ENCODE measurements at places on chromosomes 12 and 14. TPM values are rescaled to one million over a fixed set of nuclear protein-coding genes. Genes with fewer than 3 reads are reported as not detected.

GRCh38 chr12:53190108-53190729 lies 9.5 kb upstream of the CSAD start:
- H3K4me3 ChIP-seq = no peak overlapping the region
- DNase-seq = peak; percentile 40
- H3K36me3 ChIP-seq = peaks cover 76% of the 10 kb centered on the region
- H3K27me3 ChIP-seq = no peaks in the 10 kb centered on the region
- H3K27ac ChIP-seq = no peak overlapping the region

DNA sequence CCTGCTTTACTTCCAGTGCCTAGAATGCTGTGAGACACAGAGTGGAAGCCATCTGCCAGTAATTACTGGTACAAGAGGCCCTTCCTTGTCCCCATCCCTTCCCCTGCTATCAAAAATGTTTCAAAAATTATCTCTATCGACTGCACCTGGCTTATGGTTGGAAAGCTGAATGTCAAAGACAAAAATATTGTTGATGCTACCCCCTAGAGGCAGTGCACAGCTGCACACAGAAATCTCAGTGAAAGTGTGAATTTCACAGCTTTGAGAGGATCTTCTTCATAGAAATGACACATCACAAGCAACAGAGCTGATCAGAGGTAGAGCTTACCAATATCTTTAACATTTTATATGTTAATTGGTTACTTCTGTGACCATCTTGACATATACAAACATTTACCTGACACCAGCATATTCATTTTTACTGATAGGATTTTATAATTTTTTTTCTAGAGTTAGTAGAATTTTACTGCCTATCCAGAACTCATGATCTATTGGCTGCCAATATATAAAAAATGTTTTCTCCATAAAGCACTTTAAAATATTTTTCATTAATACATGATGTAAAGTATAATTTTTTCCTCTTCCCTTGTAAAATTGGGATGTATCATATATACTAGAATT lies 138.0 kb downstream of the AACS start:
- H3K4me1 ChIP-seq = no peaks in the 10 kb centered on the region
- no peaks in the 10 kb centered on the region for H3K36me3 ChIP-seq
- H3K4me3 ChIP-seq = no peak overlapping the region
- no peaks in the 10 kb centered on the region for H3K27me3 ChIP-seq
- DNase-seq = no peak
- no peak overlapping the region for H3K27ac ChIP-seq

DNA sequence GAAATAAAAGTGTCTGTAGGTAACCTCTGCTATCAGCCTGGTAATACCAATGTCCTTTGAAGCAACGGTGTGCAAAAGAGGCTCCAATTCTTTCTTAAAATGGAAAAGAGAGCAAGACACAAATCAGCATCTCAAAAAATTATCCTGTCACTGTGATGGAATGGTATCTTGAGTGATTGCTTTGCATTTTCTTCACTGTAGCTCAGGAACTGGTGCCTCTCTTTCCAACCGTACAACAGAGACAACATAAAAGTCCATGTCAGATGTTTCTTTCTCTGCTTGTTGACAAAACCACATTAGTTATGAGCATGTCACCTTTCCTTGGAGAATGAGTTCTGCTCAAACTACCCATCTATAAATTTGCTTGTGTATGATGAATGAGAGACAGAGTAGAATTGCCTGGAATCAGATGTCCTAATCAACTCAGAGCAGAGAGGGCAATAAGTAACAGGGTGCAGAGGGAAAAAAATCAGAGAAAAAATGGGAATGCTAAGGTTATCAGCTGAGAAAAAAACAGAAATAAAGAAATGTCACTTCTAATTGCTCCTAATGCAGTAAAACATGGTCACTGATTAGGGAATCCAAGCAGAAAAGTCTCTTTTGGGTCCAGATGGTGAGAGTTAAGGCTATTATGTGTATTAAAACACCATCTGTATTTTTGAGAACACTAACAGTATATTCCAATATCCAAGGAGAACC lies 465.0 kb upstream of the ATP2B1 start:
- no peaks in the 10 kb centered on the region for H3K4me1 ChIP-seq
- DNase-seq = no peak
- H3K27ac ChIP-seq = no peak overlapping the region
- no peak overlapping the region for H3K4me3 ChIP-seq

- peaks cover 21% of the 10 kb centered on the region for H3K4me1 ChIP-seq
- H3K27me3 ChIP-seq = no peaks in the 10 kb centered on the region
Observed at GRCh38 chr12:46660719-46661109, 165.1 kb downstream of the SLC38A4 start.

The SLC8A3 gene
- total RNA-seq = not detected

DNA sequence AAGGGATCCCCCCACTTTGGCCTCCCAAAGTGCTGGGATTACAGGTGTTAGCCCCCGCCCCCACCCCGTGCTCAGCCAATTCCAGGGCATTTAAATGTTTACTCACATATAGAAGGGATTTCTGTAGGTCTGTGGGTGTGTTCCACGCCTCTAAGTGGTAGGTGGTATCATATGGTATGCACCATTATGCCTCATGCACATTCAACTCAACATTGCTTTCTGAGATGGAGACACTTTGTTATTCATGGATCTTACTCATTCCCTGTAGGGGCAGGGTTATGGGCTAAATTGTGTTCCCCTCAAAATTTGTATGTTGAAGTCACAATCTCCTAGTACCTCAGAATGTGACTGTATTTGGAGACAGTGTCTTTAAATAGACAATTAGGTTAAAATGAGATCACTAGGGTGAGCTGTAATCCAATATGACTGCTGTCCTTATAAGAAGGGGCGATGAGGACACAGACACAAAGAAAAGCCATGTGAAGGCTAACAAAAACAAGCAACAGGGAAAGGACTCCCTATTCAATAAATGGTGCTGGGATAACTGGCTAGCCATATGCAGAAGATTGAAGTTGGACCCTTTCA lies 200.6 kb downstream of the EFCAB11 start:
- no peak for DNase-seq
- no peaks in the 10 kb centered on the region for H3K27me3 ChIP-seq
- no peaks in the 10 kb centered on the region for H3K36me3 ChIP-seq
- no peak overlapping the region for H3K4me3 ChIP-seq
- peaks cover 15% of the 10 kb centered on the region for H3K4me1 ChIP-seq

The ALDH1L2 gene
- total RNA-seq = 0.69 TPM

- H3K4me3 ChIP-seq = no peak overlapping the region
- DNase-seq = no peak
- no peak overlapping the region for H3K27ac ChIP-seq
- no peaks in the 10 kb centered on the region for H3K27me3 ChIP-seq
- H3K4me1 ChIP-seq = peaks cover 4% of the 10 kb centered on the region
Observed at GRCh38 chr14:55077170-55078151, 26.0 kb downstream of the MAPK1IP1L start.

DNA sequence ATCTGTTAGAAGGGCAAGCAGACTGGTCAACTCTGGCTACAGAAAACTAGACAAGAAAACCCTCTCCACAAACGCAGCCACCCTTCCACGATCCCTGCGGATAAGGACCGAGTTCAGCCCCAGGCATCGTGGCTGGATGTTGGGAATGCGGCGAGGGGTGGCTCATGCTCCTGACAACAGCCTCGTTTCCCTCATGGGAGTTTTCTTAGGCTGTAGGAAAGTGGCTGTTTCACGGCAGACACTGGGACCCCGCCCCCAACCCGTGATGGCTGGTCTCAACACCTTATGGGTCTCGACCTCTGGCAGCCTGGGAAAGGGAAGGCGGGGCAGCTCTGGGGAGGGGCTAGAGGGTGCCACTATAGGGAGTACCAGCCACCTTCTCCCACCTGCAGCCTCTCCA lies 123.3 kb downstream of the RFLNA start:
- peaks cover 12% of the 10 kb centered on the region for H3K36me3 ChIP-seq
- H3K4me3 ChIP-seq = no peak overlapping the region
- H3K27me3 ChIP-seq = no peaks in the 10 kb centered on the region
- no peak for DNase-seq

The NRXN3 gene
- total RNA-seq = not detected

- peak overlapping the region; percentile 38 for H3K27ac ChIP-seq
- H3K4me3 ChIP-seq = no peak overlapping the region
- no peak for DNase-seq
- H3K4me1 ChIP-seq = no peaks in the 10 kb centered on the region
Observed at GRCh38 chr12:55847603-55848291, 5.0 kb upstream of the MMP19 start.

- no peak for DNase-seq
- no peak overlapping the region for H3K4me3 ChIP-seq
- no peaks in the 10 kb centered on the region for H3K27me3 ChIP-seq
Observed at GRCh38 chr14:95460647-95461478, 55.6 kb downstream of the SYNE3 start.

The CCDC63 gene
- total RNA-seq = not detected

DNA sequence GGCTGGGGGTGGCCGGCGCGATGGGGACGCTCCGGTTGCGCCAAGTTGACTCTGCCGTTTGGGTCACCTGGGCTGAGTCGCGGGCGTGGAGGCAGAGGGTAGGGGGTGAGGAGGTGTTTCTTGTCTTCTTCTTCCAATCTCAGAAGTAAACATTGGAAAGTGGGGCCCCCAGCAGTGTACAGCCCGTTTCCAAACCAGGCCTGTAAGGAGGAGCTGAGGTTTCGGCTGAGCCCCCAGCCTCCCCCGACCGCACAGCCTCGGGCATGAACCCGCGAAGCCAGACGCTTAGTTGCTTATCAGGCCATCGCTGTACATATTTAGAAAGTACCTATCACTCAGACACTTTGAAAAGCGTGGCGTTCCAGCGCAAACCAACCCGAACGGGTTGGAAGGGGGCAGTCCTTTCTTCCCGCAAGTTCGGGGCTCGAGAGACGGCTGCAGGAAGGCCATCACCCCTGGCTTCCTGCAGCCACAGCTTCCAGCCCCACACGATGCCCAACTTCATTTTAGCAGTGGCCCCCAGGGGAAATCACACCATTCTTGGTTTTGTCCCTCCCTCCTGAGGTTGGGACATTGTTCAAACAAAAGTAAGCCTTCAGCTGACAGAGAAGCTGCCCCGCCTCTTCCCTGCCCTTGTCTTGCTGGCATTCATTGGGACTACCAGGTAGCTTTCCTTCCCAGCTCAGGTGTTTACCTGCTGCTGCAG lies 164.1 kb downstream of the ZFP36L1 start:
- no peaks in the 10 kb centered on the region for H3K27me3 ChIP-seq
- peak; percentile 32 for DNase-seq
- H3K36me3 ChIP-seq = no peaks in the 10 kb centered on the region

The NID2 gene
- total RNA-seq = not detected

The AQP6 gene
- total RNA-seq = not detected

DNA sequence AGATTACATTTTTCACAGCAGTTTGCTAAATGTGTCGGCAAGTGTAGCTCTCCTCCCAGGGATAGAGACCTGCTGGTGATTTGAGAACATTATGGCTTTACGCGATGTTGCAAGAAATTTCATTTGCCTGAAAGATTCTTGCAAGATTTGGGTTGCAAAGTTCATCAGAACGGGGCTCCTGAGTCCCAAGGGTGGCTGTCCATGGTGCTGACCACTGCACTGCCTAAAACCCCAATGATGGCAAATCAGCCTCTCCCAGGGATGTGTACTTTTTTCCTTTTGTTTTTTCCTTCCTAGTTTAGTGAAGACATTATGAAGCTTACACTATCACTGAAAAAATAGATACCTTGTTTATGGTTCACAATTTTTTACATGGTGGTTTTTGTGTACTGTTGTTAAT lies 85.4 kb downstream of the WSCD2 start:
- H3K36me3 ChIP-seq = no peaks in the 10 kb centered on the region
- H3K27ac ChIP-seq = no peak overlapping the region
- no peaks in the 10 kb centered on the region for H3K4me1 ChIP-seq
- H3K27me3 ChIP-seq = peaks cover 4% of the 10 kb centered on the region

GRCh38 chr12:118315821-118316220 lies 56.9 kb downstream of the TAOK3 start:
- no peaks in the 10 kb centered on the region for H3K36me3 ChIP-seq
- no peak overlapping the region for H3K4me3 ChIP-seq
- H3K27me3 ChIP-seq = no peaks in the 10 kb centered on the region
- peaks cover 9% of the 10 kb centered on the region for H3K4me1 ChIP-seq

The IFNG-AS1 gene
- total RNA-seq = 1.6 TPM

The ZNF268 gene
- 22.6 TPM for total RNA-seq

The SLC6A15 gene
- total RNA-seq = not detected

The DDHD1 gene
- 53.8 TPM for total RNA-seq

- no peaks in the 10 kb centered on the region for H3K27me3 ChIP-seq
- no peaks in the 10 kb centered on the region for H3K36me3 ChIP-seq
- H3K4me1 ChIP-seq = peaks cover 4% of the 10 kb centered on the region
- no peak overlapping the region for H3K4me3 ChIP-seq
Observed at GRCh38 chr14:106848330-106849121, 1322.1 kb downstream of the TMEM121 start.

The ABCC9 gene
- not detected for total RNA-seq

DNA sequence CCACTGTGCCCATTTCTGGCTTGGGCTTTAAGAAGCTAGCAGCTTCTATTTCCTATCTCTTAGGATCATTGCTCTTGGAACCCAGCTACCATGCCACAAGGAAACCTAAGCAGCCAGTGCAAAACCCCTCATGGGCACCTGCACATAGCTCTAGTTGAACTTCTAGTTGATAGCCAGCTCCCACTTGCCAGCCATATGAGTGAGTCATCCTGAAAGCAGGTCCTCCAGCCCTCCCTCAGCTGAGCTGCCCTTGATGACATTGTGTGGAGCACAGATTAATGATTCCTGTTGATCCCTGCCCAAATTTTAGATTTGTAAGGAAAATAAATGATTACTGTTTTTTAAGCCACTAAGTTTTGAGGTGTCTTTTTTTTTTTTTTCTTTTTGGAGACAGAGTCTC lies 234.2 kb upstream of the FBXO33 start:
- no peaks in the 10 kb centered on the region for H3K27me3 ChIP-seq
- no peak overlapping the region for H3K4me3 ChIP-seq
- H3K4me1 ChIP-seq = peaks cover 16% of the 10 kb centered on the region
- no peaks in the 10 kb centered on the region for H3K36me3 ChIP-seq
- H3K27ac ChIP-seq = no peak overlapping the region
- DNase-seq = no peak

- H3K27me3 ChIP-seq = no peaks in the 10 kb centered on the region
- no peaks in the 10 kb centered on the region for H3K36me3 ChIP-seq
- DNase-seq = no peak
Observed at GRCh38 chr12:11695321-11695720, 45.8 kb downstream of the ETV6 start.

GRCh38 chr14:75860561-75861160 lies 121.1 kb downstream of the TGFB3 start:
- H3K4me3 ChIP-seq = no peak overlapping the region
- DNase-seq = no peak
- no peaks in the 10 kb centered on the region for H3K36me3 ChIP-seq
- H3K4me1 ChIP-seq = no peaks in the 10 kb centered on the region

The PRIMA1 gene
- not detected for total RNA-seq
